ENCODE measurements at places on chromosomes 1 and 21. TPM values are rescaled to one million over a fixed set of nuclear protein-coding genes. Genes with fewer than 3 reads are reported as not detected.

GRCh38 chr1:1942753-1943656, 23.9 kb upstream of the TMEM52 start:
- H3K27me3 ChIP-seq: peaks cover 22% of the 10 kb centered on the region
- H3K4me3 ChIP-seq: no peak overlapping the region
- no peak for DNase-seq
- H3K27ac ChIP-seq: no peak overlapping the region
- no peaks in the 10 kb centered on the region for H3K36me3 ChIP-seq
- no peaks in the 10 kb centered on the region for H3K4me1 ChIP-seq

GRCh38 chr1:203629016-203629506, 2.4 kb downstream of the ATP2B4 start:
- no peak for DNase-seq
- peaks cover 44% of the 10 kb centered on the region for H3K36me3 ChIP-seq
- peaks cover 56% of the 10 kb centered on the region for H3K4me1 ChIP-seq
- peak overlapping the region; percentile 93 for H3K27ac ChIP-seq
- peak overlapping the region; percentile 99 for H3K4me3 ChIP-seq

S100A5 gene
- 0.61 TPM for total RNA-seq

DNA sequence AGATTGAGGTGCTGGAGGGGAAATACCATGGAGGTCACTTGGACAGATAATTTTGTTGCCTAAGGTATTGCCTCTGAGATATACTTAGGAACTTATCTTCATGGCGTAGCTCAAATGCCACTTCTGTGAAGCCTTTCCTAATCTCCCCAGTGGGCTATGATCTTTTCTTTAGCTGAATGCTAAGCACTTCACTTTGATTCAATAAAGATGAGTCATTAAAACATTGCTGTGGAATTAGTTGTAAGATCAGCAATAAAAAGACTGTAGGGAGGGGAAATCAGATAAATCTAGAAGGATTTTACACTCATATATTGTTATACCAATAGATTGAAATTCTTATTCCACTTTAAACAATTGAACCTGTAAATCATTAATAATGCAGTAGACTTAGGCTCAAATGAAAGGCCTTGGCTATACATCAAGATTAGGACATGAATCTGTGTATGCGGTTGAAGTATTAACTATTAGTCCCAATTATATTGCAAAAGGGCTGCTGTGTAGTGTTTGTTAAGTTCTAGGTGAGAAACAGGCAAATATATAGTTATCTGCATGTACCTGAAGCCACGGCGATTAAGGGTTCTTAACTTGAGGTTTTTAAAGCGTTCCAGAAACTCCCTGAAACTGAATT, 19.2 kb upstream of the MAGOH start:
- H3K27ac ChIP-seq: no peak overlapping the region
- no peak for DNase-seq
- no peaks in the 10 kb centered on the region for H3K27me3 ChIP-seq
- no peak overlapping the region for H3K4me3 ChIP-seq

DNA sequence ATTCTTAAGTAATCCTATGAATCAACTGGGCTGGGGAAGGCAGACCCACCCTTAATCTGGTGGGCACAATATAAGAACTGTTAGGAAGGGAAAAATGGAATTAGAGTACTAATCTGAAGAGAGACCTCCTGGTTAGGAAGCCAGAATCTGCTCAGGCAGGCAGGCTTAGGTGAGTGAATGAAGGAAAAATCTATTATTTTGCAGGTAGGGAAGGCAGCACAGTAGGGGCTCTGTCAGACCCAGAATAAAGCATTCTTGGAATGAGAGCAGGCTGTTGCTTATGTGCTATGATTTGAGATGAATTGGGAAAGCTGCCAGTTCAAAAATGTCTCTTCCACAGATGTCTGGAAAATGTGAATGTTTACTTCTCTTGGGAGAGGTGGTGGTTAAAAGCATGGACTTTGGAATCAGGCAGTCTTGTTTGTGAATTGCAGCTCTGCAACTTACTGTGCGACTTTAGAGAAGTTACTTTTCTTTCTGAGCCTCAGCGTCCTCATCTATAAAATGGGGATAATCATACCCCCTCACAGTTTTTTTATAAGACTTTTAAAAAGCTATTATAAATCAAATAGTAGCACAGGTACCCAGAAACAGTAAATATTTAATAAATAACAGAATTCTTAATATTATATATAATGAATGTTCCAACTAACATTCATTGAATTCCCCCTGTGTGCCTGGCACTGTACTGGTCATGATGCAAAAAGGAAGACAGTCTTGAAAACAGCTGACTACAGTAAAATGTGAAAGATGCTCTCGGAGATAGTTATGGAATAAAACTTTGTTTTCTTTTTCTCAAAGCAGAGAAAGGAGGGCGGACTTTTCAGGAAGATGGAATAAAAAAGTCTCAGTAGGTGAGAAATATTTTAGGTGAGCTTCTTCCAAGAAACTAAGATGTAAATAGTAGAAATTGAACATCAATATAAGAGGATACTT, 15.3 kb upstream of the ZNF644 start:
- H3K4me3 ChIP-seq: no peak overlapping the region
- DNase-seq: no peak
- no peaks in the 10 kb centered on the region for H3K4me1 ChIP-seq
- H3K27me3 ChIP-seq: peaks cover 7% of the 10 kb centered on the region
- peaks cover 5% of the 10 kb centered on the region for H3K36me3 ChIP-seq

- no peaks in the 10 kb centered on the region for H3K36me3 ChIP-seq
- no peak for DNase-seq
- H3K27me3 ChIP-seq: no peaks in the 10 kb centered on the region
- peak overlapping the region; percentile 31 for H3K27ac ChIP-seq
- no peak overlapping the region for H3K4me3 ChIP-seq
These were observed 55.9 kb upstream of the SAMD13 start for GRCh38 chr1:84245563-84245962.

- DNase-seq: peak; percentile 84
- peak overlapping the region; percentile 46 for H3K4me3 ChIP-seq
- no peaks in the 10 kb centered on the region for H3K36me3 ChIP-seq
- peaks cover 50% of the 10 kb centered on the region for H3K4me1 ChIP-seq
These were observed 11.3 kb upstream of the LRRC8D start for GRCh38 chr1:89809556-89809955.

DNA sequence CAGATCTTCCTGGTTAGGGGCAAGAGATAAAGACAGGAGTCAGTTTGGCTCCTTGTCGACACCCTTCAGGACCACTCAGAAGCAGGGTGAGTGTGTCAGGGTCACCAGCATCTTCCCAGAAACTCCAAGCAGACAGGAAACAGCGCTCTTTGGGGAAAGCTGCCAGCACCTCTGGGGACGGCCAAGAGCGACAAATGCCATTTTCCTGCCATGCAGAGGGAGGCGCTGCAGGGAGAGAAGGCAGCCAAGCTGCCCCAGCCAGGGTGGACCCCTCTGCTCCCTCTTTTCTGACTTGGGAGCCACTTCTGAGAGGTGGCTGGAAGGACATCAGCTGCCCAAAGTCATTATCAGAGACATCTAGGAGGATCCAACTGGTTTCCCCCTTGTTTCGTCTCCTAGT, 29.0 kb downstream of the SIM2 start:
- peaks cover 52% of the 10 kb centered on the region for H3K27me3 ChIP-seq
- no peak for DNase-seq
- no peaks in the 10 kb centered on the region for H3K4me1 ChIP-seq
- H3K36me3 ChIP-seq: no peaks in the 10 kb centered on the region
- no peak overlapping the region for H3K27ac ChIP-seq

TRIM45 gene
- total RNA-seq: 4.0 TPM

WNT3A gene
- total RNA-seq: not detected

DNA sequence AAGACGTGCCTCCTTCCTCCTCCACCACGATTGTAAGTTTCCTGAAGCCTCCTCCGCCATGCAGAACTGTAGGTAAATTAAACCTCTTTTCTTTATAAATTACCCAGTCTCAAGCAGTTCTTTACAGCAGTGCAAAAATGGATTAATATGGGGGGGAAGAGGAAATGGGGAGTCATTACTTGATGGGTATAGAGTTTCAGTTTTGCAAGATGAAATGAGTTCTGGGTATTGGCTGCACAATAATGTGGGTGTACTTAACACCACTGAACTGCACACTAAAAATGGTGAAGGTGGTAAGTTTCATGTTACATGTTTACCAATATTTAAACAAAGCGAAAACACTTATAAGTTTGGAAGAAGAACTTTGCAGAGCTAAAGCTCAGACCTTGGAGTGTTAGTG, 24.3 kb upstream of the DISP1 start:
- H3K36me3 ChIP-seq: no peaks in the 10 kb centered on the region
- H3K27me3 ChIP-seq: peaks cover 20% of the 10 kb centered on the region
- H3K4me1 ChIP-seq: no peaks in the 10 kb centered on the region

FAM3B gene
- not detected for total RNA-seq

HSD11B1 gene
- not detected for total RNA-seq

DNA sequence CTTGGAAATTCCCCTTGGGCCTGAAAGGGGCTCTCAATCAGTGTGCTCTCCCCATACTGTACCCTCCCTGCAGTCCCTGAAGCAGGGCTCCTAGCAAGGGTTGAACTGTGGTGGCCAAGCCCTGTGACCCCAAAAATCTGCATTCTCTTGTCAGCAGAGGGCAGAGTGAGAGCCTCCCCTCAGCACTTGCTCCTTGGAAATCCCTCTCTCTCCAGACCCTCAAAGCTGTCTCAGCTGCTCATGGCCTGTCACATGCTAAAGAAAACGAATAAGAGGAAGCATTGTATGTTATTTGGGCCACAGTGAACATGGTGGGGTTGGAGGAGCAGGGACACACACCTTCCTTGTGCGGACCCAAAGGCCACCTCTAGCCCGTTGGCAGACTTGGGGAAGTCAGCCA, 47.2 kb upstream of the SYNC start:
- no peaks in the 10 kb centered on the region for H3K36me3 ChIP-seq
- peaks cover 2% of the 10 kb centered on the region for H3K27me3 ChIP-seq
- no peak overlapping the region for H3K4me3 ChIP-seq

GRCh38 chr1:223227486-223228196, 84.6 kb upstream of the TLR5 start:
- no peak for DNase-seq
- H3K4me1 ChIP-seq: peaks cover 49% of the 10 kb centered on the region
- peaks cover 8% of the 10 kb centered on the region for H3K27me3 ChIP-seq
- no peak overlapping the region for H3K4me3 ChIP-seq
- H3K36me3 ChIP-seq: no peaks in the 10 kb centered on the region
- H3K27ac ChIP-seq: no peak overlapping the region

ARHGEF10L gene
- 13.7 TPM for total RNA-seq
